ENCODE measurements at places on chromosomes 6 and 20. TPM values are rescaled to one million over a fixed set of nuclear protein-coding genes. Genes with fewer than 3 reads are reported as not detected.

The NOTCH4 gene
- total RNA-seq = 1.4 TPM

The HLA-DPA1 gene
- 69.8 TPM for total RNA-seq

The SLC4A11 gene
- 3.5 TPM for total RNA-seq

The MEI4 gene
- not detected for total RNA-seq

The GCNT2 gene
- 1.4 TPM for total RNA-seq

The MTFR2 gene
- total RNA-seq = 21.7 TPM

The LTA gene
- total RNA-seq = 839 TPM

The PTPRK gene
- total RNA-seq = 23.0 TPM

The NAPB gene
- total RNA-seq = 7.4 TPM

The SLPI gene
- not detected for total RNA-seq

The RAET1G gene
- not detected for total RNA-seq

The YWHAB gene
- 275 TPM for total RNA-seq

The NELFE gene
- 86.1 TPM for total RNA-seq

The UBE2C gene
- 130 TPM for total RNA-seq

The SLC44A4 gene
- total RNA-seq = not detected

The SPTLC3 gene
- not detected for total RNA-seq

The MLN gene
- total RNA-seq = not detected

The TRIM15 gene
- total RNA-seq = not detected

The IMPG1 gene
- not detected for total RNA-seq

The SMOC2 gene
- total RNA-seq = not detected

The TULP1 gene
- total RNA-seq = not detected

The FAM209B gene
- 0.46 TPM for total RNA-seq

The HFE gene
- 0.37 TPM for total RNA-seq

The CST2 gene
- not detected for total RNA-seq

The KIF25 gene
- total RNA-seq = not detected

The TAAR9 gene
- total RNA-seq = not detected

The C6orf15 gene
- total RNA-seq = not detected

The MAPK14 gene
- 48.4 TPM for total RNA-seq

The ZNF334 gene
- total RNA-seq = 1.4 TPM

The STX7 gene
- total RNA-seq = 25.1 TPM

The CFAP206 gene
- total RNA-seq = not detected

The CTCFL gene
- not detected for total RNA-seq

The DACT2 gene
- not detected for total RNA-seq

The CCN2 gene
- total RNA-seq = not detected

The BTN3A1 gene
- 31.5 TPM for total RNA-seq

The STAU1 gene
- total RNA-seq = 76.8 TPM
